Activated T-helper 1 cell treated with anti-CD3 and anti-CD28 coated beads, Interleukin-12 subunit alpha, Interleukin-12 subunit beta, Interleukin-2, Interleukin-4 antibody, amounts not matched to agents 30 ng/mL and 10 ng/mL and 1 ng/mL, durations not matched to agents 14 hours and 24 hours and 36 hours (primary cell): ENCODE measurements at places on chromosomes 16 and 17.

DNA sequence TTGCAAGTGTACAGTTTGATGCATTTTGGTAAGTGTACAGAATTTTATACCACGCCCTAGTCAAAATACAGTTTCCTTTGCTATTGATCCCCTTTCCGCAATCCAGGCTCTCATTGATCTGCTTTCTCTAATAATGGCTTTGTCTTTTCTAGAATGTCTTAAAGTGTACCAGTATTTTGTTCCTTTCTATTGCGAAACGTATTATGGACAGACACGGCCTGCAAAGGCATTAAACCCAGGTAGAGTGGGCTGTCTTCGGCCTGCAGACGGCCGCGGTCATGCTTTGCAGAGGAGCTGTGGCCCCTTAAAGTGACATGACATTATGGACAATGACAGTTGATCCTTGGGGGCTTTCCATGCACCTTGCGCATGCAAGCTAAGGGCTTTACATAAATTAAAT lies 15.9 kb upstream of the HSBP1 start:
- no peak for DNase-seq

GRCh38 chr17:31517524-31517923 lies 126.0 kb downstream of the RAB11FIP4 start:
- DNase-seq = no peak

GRCh38 chr16:35543486-35543885 lies 2084.1 kb downstream of the TP53TG3F start:
- no peak for DNase-seq

- no peak for DNase-seq
Measured at GRCh38 chr16:61998460-61998859, 37.8 kb downstream of the CDH8 start.

- DNase-seq = no peak
Measured at GRCh38 chr16:72838951-72839350, 209.0 kb downstream of the ZFHX3 start.

- DNase-seq = no peak
Measured at GRCh38 chr17:4453812-4454591, 20.3 kb downstream of the SPNS3 start.

- DNase-seq = no peak
Measured at GRCh38 chr17:55124730-55125360, 139.9 kb upstream of the HLF start.

GRCh38 chr16:49811644-49812334 lies 44.1 kb downstream of the ZNF423 start:
- no peak for DNase-seq

GRCh38 chr16:68737046-68737729 lies at the start of gene CDH1:
Gene CDH1 (plus strand): TSS chr16:68737292. CDS start chr16:68737416, 124 bp downstream.
- DNase-seq = no peak

DNA sequence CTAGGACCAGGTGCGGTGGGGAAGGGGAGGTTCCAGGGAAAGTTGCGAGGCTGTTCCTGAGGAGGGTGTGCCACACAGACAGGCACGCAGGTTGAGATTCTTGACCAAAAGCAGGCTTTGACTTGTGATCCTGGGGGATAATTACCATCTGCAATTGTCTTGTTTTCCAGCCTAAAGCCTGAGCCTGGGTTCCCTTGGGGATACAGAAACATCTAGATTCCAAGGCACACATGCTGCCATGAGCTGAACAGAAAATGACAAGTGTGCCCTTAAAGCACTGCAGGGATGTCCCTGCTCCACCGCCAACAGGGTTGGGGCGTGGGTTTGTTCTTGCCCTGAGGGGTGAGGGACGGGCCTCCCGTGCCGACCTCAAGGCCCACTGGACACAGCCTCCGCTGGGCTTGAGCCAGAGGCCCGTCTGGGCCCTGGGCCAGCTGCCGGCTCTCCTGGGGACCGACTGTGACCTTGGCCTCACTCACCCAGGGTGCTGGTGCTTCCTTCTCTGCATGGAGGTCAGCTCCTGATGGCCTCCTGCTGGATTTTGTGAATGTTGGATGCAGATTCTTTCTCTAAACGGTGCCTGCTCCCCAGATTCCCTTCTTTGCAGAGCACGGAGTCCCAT lies 14.0 kb downstream of the CA5A start:
- no peak for DNase-seq

GRCh38 chr16:17557949-17558348 lies 87.2 kb upstream of the XYLT1 start:
- DNase-seq = no peak

DNA sequence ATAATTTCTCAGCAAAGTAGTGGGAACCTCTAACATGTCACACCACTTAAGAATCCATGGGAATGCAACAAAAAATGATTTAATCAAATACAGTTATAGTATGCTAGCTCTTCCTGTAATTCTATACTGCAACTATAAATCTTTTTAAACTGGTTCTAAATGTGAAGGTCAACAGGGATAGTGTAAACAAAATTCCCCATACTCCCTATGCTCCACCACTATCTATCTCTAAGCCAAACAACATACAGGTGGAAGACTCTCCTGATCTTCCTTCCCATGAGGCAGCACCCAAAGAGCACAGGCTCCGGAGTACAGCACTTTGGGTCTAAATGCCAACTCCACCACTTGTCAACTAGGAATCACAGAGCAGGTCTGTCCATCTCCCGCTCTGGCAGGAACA lies 4.4 kb downstream of the XPO6 start:
- no peak for DNase-seq

- no peak for DNase-seq
Measured at GRCh38 chr17:28992185-28992584, 13.6 kb downstream of the SEZ6 start.

DNA sequence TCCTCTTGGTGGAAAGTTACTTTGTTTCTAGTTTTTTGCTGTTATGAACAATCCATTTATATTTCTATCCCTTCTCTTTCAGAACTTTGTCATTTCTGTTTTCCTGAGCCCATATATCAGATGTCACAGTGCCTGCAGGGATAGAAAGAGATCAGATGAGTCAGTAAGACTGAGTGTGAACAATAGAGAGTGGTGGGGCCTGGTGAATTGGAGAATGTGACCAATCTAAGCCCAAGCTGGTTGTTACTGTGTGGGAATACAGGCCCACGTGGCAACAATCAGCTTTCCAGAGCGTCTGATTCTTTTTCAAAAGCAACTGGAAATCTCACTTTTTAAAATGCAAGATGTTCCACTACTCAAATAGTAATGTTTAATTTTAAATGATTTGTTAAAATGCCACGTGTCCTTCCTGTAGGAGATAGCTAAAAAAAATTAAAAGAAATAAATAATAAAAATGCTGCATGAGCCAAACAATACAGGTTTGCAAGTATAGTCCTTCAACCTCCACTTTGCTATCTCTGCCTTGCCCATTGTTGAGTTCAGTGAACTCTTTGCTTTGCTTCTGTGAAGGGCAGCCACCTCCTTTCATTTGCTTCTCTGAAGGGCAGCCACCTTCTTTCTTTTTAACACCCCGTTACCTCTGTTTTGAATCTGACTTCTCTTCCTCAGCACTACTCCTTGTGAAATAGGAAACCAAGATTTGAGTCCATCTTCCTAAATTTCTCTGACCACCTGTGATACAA lies 9.6 kb downstream of the DCTN5 start:
- DNase-seq = no peak

DNA sequence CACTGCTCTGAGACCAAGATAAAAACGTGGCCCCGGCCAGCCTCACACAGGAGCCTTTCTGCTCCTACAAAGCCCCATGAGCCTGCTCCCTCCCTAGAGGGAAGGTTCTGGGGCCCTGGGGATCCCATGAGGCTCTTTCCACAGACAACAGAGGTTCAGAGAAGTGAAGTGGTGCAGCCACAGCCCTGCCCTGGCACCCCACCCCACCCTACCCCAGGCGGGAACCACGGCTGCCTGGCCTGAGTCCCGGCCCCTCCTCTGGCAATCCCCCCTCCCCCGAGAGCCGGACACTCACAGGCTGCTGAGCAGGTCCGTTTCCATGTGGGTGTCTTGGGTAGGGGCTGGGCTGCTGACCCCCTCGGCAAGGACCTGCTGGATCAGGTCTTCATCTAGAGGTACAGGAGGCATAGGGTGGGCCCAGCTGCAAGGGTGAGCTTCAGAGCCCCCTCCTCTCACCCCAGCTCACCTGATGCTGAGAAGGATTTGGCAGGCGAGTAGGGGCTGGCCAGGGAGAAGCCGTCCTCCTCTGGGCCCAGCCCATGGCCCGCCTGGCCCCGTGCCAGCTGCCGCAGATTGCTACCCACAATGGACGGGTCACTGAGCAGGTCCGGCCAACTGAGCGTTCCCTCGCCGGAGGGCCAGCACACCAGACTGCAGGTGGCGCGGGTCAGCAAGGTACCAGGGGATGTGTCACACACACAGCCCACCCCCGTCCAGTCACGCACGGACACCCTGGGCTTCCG lies 38.7 kb downstream of the PKD1 start:
- DNase-seq = no peak

DNA sequence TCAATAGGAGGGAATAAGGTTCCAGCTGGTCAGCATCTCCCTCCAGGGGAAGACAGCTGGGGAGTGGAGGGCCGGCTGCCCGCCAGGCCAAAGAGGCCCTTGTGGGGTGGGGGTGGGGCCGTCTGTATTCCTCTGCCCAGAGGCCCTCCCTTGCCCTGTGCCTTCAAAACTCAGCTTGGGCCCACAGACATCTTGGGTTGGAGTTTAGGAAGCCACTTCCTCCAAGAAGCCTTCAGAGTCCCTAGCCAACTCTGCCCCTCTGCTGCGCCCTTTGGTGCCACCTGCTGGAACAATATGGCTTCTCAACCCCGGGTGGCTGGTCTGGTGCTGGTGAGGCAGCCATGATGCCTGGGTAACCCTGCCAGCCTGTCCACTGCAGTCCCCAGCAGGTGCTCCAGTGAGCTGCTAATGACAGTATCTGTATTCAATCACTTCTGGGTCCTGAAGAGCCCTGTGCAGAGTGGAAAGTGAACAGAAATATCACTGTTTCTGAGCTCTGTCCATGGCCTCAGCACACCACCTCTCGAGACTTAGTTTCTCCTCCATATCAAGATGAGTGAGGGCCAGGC lies 16.7 kb downstream of the HSD11B2 start:
- peak; percentile 62 for DNase-seq

GRCh38 chr17:58335779-58336455 lies 7.3 kb upstream of the TSPOAP1 start:
- DNase-seq = peak; percentile 77

DNA sequence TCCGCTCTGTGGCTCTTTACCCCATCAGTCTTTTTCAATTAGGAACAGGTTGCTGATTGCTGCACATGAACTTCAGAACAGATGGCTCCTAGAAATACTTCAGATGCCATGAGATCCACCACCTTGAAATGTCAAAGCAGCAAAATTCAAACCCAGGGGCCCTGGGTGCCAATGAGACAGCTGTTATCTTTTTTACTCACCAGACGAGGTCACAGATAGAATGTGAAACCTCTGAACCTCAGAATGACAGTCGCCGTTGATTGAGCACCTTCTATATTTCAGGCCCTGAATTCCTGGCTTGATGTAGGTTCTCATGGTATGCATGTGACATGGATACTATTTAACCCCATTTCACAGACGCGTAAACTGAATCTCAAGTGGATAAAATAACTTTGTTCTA lies 63.0 kb downstream of the MAF start:
- DNase-seq = no peak

DNA sequence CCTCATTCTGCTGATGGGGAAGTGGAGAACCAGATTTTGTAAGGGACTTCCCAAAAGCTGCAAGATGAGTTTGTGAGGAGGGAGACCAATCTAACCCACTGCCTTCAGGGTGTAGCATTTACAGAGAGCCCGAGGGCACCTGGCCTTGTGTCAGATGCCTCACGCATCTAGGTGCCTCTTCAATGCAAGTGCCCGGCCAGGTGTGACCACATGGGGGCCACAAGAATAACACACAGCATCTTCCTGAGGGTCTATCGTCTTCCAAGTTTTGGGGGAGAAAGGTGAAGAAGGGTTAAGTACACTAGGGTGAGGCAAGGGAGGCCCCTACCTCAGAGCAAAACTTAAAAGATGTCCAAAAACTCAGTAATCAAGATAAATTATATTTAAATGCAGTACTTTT lies 401.7 kb upstream of the CDH5 start:
- no peak for DNase-seq

DNA sequence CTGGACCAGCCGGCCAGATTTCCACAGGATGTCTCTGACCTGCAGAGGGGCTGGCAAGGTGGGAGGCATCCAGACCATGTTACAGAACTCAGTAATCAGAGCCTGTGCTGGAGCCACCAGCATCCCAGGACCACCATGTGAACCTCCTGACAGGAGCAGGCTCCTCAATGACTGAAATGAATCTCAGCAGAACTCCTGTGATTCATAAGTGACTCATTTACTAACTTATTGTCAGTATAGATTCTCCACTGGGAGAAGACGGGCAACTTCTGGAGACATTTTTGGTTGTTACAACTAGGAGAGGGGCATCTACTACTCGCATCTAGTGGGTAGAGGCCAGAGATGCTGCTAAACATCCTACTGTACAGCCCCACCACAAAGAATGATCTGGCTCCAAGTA lies 3.1 kb upstream of the WWOX start:
- no peak for DNase-seq

DNA sequence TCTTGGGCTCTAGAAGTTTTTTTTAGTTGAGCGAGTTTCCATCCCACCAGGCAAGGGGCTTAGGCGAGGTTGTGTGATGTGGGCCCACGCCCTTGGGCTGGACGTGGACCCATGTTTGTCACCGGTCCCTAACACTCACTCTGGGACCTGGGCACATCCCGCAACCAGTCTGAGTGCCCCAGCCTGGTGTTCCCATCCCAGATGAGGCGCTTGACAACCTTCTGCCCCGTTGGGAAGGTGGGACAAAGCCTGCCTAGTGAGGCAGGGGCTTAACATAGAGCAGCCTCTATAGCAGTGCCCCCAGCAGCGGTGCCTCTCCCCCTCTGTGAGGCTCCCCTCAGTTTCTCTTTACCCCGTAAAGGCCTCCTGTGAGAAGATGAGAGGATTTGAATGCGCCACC lies 22.5 kb downstream of the CMIP start:
- no peak for DNase-seq

- peak; percentile 34 for DNase-seq
Measured at GRCh38 chr17:81870131-81870980, 781 bp downstream of the ARHGDIA start.

GRCh38 chr17:33980193-33980592 lies 274.9 kb upstream of the CCL2 start:
- no peak for DNase-seq

DNA sequence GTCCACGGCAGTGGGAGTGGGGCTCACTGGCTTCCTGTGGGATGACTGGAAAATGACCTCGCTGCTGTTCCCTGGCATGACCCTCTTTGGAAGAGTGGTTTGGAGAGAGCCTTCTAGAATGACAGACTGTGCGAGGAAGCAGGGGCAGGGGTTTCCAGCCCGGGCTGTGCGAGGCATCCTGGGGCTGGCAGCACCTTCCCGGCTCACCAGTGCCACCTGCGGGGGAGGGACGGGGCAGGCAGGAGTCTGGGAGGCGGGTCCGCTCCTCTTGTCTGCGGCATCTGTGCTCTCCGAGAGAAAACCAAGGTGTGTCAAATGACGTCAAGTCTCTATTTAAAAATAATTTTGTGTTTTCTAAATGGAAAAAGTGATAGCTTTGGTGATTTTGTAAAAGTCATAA lies 7.8 kb upstream of the RNF213 start:
- peak; percentile 86 for DNase-seq

GRCh38 chr17:74822939-74823367 lies 36.7 kb downstream of the GRIN2C start:
- no peak for DNase-seq
